ENCODE measurements at places on chromosomes 12 and 14.

- no peak for DNase-seq
Measured at GRCh38 chr14:22547313-22547947, 41.6 kb downstream of the DAD1 start.

- DNase-seq = no peak
Measured at GRCh38 chr14:35158951-35159653, 36.8 kb downstream of the PRORP start.

GRCh38 chr12:31369712-31370521 is 44.0 kb upstream of the SINHCAF start:
- DNase-seq = no peak

DNA sequence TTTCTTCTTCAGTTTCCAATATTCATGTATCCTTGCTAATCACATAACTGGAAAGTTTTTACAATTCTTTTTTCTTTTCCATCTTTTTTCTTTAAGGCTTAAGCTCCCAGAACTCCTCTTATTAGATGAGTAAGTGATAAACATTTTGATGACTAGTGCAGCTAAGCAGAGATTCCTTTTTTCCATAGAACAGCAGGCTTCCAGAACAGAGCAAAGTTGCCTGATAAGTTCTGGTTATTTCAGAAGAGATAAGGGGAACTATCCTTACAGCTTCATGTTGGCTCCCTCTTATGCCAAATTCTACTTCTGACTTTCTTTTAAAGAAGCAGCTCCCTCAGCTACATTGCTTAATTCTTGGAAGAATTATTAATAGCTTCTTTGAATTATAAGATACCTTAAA is 194.7 kb upstream of the FAR2 start:
- no peak for DNase-seq

DNA sequence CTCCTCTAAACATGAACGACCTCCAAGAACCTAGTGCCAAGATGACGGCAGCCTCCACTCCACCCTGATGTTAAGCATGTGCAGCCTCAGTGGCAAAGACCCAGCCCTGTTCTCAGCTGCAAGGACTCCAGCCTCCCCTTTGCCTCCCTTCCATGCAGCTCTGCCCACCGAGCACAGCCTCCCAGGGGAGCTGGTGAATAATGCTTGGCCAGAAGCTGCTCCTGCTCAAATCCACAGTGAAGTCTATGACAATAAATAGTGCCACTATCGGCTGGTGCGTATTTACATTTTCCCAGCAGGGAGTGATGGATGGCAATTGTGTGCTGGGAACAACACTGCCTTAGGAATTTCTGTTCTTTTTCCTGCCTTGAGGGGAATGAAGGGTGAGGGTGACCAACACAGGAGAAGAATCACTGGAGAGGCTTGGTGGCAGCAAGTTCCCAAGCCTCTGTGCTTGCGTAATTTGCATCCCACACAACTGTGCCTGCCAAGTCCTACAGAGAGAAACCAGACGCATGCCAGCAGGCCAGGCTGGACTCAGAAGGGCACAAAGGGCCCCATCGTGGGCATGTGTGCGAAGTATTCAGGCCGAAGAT is 29.9 kb upstream of the TC2N start:
- DNase-seq = no peak

DNA sequence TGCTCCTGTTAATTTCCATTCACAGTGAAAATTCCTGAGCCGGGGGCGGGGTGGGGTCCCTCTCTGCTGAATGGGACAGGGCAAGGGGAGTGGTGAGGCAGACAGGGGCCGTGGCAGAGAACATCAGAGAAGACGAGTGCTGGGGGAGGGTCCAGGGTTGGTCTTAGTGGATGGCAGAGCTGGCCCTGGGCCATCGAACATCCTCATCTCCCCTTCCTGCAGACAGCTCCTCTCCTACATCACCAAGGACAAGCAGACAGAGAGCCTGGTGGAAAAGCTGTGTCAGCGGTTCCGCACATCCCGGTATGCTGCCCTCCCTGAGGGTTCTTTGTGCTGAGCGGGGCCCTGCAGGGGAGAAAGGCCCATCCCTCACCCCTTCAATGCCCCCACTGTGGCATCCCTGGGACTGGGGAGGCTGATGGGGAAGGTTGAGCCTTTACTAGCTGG is 5.0 kb upstream of the GAPDH start:
- no peak for DNase-seq

DNA sequence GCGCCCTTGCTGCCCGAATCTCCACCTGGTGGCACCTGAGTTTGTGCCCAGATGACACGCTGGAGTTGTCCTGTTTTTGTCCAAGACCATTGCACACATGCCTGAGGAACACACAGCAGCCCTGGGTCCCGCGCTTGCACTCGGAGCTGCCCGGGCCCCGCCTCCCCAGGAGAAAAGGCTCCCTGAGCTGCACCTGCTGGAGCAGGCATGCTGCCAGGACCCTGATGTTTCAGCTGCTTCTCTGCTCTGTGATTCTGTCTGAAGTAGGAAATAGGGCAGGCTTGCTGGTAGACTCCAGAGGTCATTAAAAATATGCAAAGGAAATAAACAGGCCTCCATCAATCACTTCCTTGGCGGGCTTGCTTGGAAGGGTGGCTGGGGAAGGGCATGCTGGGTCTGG is 271.6 kb downstream of the CACNA1C start:
- no peak for DNase-seq

GRCh38 chr14:94450722-94451090 is 1.9 kb downstream of the SERPINA11 start:
- DNase-seq = no peak

GRCh38 chr12:118830296-118830695 is 151.0 kb upstream of the SRRM4 start:
- DNase-seq = no peak

DNA sequence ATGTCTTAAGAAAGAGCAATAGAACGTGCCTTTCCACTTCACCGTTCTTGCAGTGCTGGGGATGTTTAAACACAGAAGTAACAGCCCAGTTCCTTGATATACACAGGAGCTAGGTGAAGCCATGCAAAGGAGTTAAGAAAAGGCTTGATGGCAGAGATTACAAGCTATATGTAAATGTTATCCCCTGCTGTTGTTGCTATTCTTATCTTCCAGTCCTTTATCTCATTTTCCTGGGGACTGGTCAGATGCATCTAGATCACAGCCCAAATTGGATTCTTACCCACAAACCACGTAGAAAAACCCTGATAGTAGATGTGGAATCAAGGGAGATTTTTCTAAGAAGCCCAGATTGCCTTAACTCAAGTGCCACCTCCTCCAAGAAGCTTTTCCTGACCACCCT is 5.5 kb downstream of the ASCL1 start:
- no peak for DNase-seq

DNA sequence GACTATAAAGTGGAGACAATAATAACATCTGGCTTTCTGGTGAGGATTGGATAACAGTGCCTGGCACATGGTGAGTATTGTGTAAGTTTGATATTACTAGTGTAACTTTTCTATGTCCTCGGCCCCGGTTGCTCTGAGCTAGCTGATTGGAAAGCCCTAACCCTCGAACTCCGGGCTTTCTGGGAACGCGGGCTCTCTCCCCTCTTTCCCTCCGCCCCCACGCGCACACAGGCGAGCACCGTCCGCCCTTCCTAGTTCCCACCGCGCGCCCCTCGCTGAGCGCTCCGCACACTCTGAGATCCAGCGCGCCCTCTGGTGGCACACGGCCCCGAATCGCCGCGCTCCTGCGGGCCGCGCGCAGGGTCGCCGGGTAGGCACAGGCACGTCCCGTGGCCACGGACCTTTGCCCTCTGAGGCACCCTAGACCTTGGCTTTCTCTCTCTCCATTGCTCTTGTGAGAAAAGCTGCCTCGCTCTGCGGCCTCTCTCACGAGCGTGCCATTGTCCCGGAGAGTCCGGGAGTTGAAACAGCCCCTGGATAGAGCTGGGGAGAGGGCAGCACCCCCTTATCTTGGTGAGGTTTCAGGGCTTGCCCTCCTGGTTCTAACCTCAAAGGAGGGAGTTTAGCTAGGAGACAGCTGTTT is 23.2 kb upstream of the ESRRB start:
- peak; percentile 32 for DNase-seq

DNA sequence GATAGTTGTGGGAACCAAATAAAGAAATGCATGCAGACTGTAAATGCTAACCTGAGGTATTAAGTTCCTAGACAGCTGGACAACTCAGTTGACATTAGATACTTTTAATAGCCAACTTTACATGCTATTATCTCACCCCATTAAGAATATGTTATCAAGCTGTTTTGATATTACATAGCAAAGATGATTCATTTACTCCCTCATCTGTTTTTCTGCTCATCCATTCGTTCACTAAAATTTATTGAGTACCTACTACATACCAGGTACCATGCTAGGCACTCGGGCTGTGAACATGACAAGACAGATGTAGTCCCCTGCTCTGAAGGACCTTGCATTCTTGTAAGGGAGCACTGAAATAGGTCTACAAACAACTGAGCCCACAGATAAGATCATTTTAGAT is 192.4 kb downstream of the DACT1 start:
- DNase-seq = no peak

- no peak for DNase-seq
Measured at GRCh38 chr12:93407054-93407962, 29.6 kb downstream of the NUDT4 start.

DNA sequence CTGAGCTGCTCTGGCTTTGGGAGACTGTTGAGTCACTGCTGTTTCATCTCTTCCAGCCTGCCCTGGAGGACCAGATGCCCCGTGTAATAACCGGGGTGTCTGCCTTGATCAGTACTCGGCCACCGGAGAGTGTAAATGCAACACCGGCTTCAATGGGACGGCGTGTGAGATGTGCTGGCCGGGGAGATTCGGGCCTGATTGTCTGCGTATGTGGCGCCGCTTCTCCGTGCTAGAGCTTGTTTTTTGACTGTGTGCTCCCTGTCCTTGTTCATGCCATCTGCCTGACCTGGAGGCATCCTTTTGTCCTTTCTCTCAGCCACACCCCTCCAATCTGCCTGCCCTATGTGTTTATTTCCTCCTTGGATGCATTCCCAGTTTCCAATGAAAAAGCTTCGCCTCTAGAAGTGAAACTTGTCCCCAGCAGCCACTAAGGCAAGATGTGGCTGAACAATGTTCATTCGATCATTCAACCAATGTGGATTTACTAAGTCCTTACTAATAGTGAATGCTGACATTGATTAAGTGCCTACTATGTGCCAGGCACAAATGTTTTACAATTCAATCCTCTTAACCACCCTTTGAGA is 98.6 kb downstream of the NT5DC3 start:
- DNase-seq = no peak

GRCh38 chr12:120639771-120640721 is at the start of gene CABP1:
CABP1 (plus strand) TSS chr12:120640626; CDS start chr12:120640686, 60 bp downstream.
- peak; percentile 61 for DNase-seq

DNA sequence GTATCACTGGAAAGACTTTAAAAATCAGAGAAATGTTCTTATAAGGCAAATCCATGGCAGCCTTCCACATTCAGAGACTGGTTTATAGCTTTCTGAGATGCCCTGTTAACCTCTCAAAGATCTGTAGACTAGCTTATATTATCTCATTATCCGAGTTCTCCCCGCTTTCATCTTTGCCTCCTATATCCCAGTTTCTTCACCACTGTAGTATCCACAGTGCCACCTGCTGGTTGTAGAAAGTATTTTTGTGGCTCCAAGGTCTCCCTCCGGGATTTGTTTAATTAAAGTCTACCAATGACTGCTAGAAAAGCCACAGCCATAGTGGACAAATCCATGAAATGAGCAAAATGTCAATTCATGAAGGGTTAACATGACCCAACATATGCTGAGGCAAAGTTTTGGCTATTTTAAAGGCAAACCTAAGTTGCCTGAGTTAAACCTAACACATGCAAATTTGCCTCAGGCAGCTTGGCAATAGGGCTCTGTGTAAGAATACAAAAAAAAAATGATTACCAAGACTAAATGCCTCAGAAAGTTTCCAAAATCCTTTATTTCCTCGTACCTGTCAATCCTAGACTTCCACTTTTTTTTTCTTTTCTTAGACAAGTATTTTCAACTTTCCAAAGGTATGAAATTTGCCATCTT is 218.8 kb upstream of the BMP4 start:
- peak; percentile 26 for DNase-seq

GRCh38 chr12:27868139-27868538 is 88.1 kb upstream of the MANSC4 start:
- no peak for DNase-seq

DNA sequence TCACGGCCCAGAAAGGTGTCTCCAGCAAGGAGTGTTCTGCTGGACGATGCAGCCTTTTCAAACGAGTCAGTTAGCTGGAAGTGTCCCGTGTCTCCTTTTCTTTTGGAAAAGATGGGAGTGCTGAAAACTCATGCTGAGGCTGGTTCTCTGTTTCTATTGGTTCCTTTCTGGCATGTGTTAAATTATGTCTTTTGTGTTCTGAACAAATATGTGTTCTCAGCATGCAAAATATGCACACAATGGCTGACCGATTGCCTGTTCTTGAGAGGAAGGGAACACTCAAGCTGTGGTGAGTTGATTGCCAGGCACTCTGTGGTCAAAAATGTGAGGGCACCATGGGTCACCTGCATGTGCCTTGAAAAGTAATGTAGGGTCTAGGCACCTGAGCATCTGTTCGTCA is 181.3 kb downstream of the CACNA1C start:
- DNase-seq = no peak

DNA sequence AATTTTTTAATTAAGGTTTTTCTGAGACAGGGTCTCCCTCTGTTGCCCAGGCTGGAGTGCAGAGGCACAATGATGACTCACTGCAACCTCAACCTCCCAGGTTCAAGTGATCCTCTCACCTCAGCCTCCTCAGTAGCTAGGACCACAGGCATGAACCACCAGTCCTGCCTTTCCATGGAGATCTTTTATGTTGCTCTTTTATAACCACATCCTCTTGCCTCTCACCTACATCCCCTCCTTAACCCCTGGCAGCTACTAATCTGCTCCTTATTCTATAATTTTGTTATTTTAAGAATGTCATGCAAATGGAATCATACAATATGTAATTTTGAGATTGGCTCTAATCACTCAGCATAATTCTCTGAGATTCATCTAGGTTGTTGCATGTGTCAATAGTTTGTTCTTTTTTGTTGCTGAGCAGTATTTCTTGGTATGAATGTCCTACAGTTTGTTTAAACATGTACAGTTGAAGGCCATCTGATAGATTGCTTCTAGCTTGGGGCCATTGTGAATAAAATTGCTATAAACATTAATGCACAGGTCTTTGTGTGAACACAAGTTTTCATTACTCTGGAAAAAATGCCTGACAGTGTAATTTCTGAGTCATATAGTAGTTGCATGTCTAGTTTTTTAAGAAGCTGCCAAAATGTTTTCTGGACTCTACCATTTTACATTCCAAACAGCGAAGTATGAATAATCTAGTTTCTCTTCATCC is 249.2 kb upstream of the AMIGO2 start:
- no peak for DNase-seq

DNA sequence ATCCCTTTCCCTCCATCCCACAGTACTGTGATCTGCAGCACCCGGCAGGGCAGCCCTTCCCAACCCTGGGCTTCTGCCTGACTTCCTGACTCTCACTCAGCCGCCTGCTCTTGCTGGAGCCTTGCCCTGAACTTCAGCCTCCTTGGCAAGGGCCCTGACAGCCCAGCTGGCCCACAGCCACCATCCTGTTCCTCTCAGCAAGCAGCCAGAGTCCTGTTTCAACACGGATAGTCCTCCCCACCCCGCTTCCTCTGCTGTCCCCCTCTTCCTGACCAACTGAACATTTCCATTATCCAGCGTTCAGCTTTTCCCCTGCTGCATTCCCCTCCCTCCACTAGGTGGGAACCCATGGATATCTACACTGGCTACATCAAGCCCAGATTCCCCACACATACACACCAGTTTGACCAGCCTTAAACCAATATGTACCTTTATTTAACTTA is 74.0 kb upstream of the MDM1 start:
- no peak for DNase-seq

Data from naive B cell (primary cell).